ENCODE measurements at places on chromosomes 1 and 21. TPM values are rescaled to one million over a fixed set of nuclear protein-coding genes. Genes with fewer than 3 reads are reported as not detected.

MKNK1 gene
- 25.7 TPM for total RNA-seq

- DNase-seq, result peak; percentile 76
Observed at GRCh38 chr1:154419620-154420571, 14.8 kb downstream of the IL6R start.

GRCh38 chr1:212203630-212204029 is 81.6 kb upstream of the PPP2R5A start:
- DNase-seq, result no peak

S100A9 gene
- not detected for total RNA-seq

DNA sequence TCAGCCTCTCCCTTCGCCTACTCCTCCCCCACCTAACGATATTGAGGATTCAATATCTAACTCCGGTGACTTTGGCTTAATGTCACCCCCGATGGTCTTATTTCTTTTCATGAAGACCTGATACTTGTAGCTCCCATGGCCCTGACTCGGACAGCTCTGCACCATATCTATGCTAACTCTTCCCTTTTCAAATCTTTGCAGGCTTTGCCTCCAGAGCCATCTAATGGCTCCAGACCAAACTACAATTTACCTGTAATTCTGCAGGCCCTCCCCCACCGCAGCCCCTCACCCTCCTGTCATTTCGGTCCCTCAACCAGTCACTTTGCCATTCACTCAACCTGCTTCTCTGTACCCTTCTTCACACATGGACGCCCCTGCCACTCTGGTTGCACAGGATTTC is 7.9 kb upstream of the GSTM5 start:
- DNase-seq, result no peak

DNA sequence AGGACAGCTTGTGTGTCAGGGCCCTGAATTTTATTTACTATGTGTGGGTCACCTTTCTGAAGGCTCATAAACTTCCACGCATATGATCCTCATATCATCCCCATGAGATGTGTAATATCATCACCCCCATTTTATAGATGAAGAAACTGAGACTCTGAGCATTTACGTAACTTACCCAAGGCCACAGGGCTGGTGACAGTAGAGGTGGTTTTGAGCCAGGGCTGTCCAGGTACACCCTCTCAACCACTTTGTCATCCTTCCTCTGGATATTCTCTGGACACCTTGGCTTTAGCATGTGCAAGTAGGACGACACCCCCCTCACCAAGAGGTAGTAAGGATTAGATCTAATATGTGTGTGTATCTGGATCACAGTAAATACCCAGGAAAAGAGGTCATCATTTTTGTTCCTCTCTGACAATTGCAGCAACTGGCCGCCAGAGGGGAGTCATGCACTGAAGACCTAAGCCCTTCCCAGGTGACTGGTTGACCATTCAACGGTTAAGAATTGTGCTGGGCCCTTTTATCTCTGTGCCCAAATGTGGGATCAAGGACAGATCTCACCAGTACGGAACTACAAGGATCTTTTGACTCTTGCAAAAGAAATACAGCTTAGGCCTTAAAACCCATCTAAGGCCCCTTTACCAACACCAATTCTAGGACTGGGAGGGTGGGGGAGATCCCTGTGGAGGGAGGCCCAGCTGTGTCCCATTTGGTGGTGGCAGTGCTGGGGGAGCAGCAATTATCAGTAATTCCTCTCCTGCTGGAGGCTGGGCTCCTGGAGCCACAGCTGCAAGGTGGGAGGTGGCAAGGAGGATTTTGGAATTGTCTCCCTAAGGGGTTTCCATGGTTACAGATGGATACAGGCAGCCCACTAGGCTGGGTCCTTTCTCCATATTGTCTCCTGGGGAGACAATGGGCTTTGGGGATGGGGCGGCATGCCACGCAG is 13.7 kb upstream of the E2F2 start:
- DNase-seq, result peak; percentile 71

GRCh38 chr21:44758781-44759627 is 42.6 kb downstream of the UBE2G2 start:
- DNase-seq, result no peak

GRCh38 chr21:17461014-17461413 is 51.8 kb upstream of the CXADR start:
- peak; percentile 47 for DNase-seq

ATP1B1 gene
- total RNA-seq, result 115 TPM

RIMKLA gene
- 11.5 TPM for total RNA-seq

NR1I3 gene
- not detected for total RNA-seq

GRCh38 chr21:43840259-43840658 is 24.8 kb upstream of the AGPAT3 start:
- DNase-seq, result no peak

DNA sequence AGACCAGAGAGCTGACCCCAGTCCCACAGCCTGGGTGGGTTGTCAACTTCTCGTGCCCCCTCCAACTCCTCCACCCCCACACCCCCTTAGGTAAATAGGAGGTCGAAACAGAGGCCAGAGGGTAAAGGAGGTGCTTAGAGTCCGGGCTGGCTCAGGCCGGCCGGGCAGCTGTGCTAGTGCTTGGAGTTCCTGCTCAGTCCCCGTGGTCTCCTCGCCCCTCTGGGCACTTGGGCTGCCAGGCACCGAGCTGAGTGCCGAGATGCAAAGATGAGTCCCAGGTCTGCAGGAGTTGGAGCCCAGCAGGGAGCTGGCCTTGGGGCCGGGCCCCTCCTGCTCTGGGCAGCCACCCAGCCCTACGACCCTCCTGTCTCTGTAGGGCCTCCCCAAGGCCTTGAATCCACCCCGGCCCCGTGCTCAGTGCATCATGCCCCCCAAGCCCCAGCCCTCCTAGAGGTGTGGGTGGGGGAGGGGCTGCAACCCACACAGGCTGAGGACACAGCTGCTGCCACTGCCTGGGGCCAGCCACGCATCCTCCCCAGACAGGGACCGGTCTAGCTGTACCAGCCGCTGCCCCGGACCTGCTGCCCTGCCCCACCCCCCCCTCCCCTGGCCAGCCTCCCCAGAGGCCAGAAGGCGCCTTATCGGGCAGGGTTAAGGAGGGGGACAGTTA is 1.9 kb downstream of the SMIM1 start:
- DNase-seq, result no peak

GRCh38 chr1:32798679-32799416 is 18.3 kb downstream of the YARS1 start:
- peak; percentile 40 for DNase-seq

DNA sequence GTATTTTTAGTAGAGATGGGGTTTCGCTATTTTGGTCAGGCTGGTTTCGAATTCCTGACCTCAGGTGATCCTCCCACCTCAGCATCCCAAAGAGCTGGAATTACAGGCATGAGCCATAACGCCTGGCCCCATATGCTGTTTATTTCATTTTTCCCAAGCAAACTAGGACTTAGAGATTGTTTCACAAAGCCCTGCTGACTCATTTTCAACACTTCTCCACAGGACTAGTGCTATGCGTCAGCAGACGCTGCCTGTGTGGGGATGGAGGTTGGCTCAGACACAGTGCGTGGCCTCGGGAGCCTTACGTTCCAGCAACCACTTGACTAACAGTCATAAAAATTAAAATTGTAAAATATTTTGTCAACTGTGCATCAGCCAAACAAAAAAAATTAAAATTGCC is 22.7 kb downstream of the PKNOX1 start:
- DNase-seq, result peak; percentile 60

FCGR1A gene
- not detected for total RNA-seq

DNA sequence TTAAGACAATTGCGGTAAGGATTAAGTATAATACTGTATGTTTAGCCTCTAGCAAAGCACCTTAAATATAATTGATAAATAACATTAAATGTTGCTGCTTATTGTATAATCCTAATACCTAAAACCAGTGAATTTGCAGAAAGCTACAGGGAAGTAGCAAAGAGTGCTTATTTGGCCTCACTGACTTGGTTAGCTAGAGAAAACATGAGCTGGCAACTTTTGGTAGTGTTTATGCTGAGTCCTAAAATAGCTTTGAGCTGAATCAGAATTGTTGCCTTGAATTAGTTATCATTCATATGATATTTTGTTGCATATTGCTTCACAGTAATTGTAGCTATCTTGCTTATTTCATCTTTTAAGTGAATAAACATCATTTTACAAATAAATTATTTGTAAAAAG is 3.5 kb downstream of the TRIM67 start:
- no peak for DNase-seq

PRDM2 gene
- 1.0 TPM for total RNA-seq

GPR3 gene
- total RNA-seq, result 1.7 TPM

MYOG gene
- total RNA-seq, result not detected

ZBTB8B gene
- total RNA-seq, result not detected

GRCh38 chr1:3515774-3516480 is 61.5 kb downstream of the ARHGEF16 start:
- DNase-seq, result no peak

TPTE gene
- not detected for total RNA-seq

DNA sequence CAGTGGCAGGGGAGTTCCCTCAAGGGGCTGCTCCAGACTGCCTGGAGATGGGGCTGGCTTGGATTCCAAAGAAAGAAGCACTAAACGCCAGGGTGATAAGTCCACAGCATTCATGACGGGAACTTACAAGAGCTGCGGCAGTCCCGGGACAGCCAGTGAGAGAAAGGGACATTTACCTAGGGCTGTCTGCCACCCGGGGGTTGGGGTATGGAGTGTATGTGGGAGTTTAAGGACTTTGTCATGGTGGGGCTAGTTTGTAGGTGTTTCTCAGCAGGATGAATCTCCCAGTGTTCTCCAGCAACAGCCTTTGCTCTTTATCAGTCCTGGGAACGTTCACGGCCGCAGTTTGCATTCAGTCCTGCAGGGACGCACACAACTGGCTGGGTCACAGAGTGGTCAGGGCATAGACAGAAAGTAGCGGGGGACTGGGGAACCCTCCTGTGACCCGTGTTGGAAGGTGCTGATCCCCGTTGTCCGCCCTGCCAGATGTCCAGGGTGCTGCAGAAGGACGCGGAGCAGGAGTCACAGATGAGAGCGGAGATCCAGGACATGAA is 41.4 kb upstream of the HMGN1 start:
- DNase-seq, result no peak

MTHFR gene
- total RNA-seq, result 12.0 TPM

DNA sequence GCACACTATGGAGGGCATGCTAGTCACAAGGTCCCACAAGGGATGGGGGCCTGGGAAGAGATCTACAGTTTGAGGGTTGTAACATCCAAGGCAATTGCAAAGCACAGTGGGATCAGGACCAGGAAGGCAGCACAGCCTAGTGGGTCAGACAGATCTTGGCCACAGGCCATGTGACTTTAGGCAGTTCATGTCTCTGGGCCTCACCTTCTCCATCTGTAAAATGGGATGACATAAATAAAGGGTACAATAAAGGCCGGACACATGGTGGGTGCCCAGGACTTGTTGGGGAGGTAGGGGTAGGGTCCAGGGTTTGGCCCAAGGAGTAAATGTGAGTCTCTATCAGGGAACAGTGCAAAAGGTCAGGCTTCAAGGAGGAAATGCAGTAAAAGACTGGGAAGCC is 18.1 kb upstream of the IGSF21 start:
- DNase-seq, result no peak

THEM5 gene
- not detected for total RNA-seq

DNA sequence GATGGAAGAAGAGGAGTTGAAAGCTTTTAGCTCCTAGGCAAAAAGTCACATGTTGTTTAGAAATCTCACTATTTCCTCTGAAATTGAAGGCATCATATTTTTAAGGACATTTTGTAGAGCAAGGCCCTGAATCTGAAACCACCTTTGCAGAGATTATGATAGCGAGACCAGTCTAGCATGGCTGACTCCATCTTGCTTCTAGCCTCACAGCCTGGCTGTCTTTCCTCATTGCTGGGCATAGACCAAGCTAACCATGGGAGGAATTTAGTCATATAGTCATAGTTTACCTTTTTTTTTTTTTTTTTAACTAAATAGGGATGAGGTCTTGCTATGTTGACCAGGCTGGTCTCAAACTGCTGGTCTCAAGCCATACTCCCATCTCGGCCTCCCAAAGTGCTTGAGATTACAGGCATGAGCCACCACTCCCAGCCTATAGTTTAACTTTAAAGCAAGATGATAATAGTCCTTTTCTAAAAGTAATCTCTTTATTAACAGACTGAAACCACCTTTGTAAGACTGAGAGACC is 42.2 kb upstream of the ZNF326 start:
- no peak for DNase-seq

LCE2B gene
- not detected for total RNA-seq

DNA sequence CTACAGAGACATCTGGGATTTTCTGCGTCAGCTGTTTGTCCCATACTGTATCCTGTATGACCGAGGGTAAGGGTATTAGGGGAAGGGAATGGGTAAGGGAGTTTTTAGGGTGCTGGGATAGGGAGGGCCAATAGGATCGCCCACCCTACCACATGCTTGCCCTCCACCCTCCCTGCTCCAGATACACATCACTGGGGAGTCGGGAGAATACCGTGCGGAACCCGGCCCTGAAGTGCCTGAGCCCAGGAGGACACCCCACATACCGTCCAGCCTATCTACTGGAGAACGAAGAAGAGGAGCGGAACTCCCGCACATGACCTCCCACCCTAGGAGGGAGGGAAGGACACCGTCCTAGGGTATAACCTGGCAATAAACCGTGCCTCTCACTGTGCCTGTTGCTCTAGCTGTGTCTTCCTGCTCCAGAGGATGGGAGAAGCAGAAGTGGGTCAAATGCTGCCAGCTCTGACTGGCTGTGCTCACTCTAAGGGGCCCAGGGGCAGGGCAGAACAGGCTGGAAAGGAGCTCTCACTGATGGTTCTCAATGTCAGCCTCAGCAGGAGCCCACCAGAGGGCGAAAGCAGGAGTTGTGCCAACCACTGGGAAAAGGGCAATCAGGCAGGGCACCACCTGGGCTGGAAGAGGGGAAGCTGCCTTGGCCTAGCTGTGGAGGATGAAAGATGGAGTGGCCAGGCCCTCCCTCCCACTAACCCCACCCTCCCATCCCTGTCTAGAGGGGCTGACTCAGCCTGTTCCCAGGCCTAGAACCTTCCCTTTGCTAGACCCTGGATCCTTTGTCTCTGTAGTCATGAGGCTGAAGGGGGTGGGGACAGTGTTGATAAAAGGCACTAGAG is 440 bp upstream of the LENEP start:
- peak; percentile 52 for DNase-seq

GRCh38 chr21:38417726-38418125 is 80.6 kb downstream of the ERG start:
- DNase-seq, result no peak

DNA sequence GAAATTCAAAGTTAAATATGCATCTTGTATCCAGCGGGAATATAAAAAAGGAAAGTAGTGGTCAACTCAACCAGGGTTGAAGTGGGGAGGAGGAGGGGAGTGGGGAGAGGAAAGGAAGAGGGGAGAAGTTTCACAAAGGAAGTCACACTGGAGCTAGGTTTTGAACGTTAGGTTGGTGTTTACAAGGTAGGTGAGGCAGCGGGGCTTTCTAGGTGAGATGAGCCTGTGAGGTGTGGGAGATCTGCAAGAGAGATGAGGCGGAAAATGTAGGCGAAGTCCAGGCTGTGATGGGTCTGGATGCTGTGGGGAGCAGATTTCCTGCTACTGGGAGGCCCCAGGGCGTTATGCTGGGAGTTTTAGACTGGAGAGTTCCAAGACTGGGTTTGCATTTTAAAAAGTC is 36.1 kb upstream of the IL20 start:
- DNase-seq, result no peak
